ENCODE measurements at places on chromosomes 3 and 15.

DNA sequence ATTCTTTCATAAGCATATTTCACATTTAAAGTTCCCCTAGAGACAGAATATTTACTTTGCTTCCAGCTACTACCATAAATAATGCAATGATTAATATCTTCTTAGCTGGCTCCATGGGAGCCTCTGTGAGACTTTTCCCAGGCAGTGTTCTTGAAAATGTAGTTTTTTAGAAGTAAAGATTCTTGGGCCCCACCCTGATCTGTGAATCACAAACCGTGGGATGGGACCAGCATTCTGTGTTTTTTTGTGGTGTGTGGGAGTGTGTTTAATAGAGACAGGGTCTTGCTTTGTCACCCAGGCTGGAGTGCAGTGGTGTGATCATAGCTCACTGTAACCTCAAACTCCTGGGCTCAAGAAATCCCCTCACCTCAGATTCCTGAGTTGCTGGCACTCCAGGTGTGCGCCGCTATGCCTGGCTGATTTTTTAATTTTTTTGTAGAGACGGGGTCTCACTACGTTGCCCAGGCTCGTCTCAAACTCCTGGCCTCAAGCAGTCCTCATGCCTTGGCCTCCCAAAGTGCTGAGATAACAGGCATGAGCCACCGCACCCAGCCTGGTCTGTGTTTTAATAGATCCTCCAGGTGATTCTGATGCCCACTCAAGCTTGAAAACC is 83.0 kb downstream of the KLHL25 start:
- no peak for DNase-seq

- DNase-seq: no peak
Observed at GRCh38 chr3:78517965-78518364, 1249.8 kb downstream of the ROBO1 start.

DNA sequence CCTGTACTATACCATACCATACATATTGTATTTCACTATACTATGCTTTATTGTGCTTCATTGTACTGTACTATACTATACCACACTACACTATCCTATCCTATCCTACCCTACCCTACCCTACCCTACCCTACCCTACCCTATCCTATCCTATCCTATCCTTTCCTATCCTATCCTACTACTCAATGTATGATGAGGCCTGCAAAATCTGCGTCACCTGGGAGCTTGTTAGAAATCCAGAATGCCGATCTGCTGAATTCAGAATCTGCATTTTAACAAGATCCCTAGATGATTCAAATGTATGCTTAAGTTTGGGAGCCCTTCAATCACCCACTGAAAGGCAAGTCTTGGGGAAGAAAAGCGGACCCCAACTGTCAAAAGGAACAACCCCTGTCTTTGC is 45.4 kb upstream of the CAPN7 start:
- no peak for DNase-seq

GRCh38 chr3:89577637-89578530 is 470.5 kb downstream of the EPHA3 start:
- DNase-seq: no peak

DNA sequence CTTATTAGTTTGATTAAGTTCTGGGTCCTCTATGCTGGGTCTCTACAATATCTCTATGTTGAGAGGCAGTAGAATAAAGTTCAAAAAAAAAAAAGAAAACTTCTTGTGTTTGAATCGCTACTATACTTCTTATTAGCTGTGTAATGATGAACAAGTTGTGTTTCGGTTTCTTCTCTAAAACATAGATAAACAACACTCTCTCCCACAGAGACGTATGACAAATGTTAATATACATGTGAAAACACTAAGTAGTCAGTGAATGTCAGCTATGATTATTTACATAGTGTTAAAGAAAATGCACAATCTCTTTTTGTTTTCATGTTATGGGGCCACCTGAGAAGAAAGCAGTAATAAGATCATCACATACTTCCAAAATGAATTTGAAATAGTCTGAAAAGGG is 45.3 kb downstream of the ACAP2 start:
- DNase-seq: no peak

DNA sequence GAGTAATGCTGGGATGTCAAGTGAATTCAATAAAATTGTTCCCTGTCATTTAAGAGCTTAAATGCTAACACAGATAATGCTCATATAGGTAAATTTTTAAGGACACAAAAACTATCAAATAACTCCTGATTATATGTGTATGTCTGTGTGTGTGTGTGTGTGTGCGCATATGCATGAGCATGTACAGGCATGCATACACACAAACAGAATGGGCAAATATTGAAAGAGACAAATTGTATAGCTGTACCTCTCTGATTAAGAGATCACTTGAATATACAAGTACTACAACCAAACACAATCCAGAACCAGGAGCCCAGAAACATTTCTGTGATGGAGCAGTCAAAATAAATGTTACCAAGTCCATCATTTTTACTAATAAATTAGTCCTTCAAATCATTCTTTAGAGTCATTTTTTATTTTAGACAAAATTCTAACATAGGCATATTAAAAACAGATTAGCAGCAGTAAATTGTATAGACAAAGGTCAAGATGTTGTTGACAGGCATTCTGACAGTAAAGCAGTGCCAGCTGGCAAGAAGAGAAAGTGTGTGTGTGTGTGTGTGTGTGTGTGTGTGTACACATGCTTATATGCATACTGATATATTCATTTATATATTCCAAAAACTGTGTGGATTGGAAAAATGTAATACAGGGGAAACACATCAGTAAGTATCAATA is 145.3 kb downstream of the CD47 start:
- no peak for DNase-seq

DNA sequence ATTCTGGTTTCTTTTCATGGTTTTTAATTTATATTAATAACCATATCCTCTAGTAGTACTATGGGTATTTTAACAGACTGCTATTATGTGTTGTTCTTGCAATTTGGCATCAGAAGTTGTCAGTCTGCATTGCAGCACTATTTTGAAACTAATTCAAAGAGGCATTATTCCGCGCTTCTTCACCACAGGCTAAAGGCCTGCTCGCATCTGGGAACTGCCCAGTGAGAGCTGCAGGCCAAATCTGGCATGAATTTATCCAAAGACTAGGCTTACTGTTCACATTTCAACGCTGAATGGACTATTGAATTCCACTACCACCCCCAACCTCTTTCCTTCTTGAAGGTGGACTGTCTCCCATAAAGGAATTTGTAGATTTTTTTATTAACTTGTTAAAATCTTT is 310.4 kb upstream of the NR2F2 start:
- no peak for DNase-seq

Data from activated naive CD4-positive, alpha-beta T cell (primary cell).